Astrocyte of the spinal cord (primary cell): ENCODE measurements at places on chromosomes 11 and 22.

- no peak for DNase-seq
These were observed 11.5 kb upstream of the ANO1 start for GRCh38 chr11:70066628-70067027.

DNA sequence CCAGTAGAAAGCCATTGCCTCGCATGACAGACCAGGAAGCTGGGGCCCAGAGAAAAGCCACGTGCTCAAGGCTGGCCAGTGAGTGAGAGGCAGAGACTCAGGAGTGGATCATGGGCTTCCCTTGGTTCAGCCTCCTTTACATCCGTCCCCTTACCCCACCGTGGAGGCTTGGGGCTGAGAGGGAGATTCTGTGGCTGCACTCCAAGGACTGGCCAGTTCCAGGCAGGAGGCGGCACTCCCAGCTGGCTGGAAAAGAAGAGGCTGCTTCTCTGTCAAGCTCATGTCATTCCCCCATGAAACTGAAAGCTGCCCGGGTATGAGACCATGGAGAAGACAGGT, 6.6 kb upstream of the ASCL2 start:
- no peak for DNase-seq

- DNase-seq = no peak
These were observed 21.9 kb downstream of the IGSF9B start for GRCh38 chr11:133934599-133935550.

DNA sequence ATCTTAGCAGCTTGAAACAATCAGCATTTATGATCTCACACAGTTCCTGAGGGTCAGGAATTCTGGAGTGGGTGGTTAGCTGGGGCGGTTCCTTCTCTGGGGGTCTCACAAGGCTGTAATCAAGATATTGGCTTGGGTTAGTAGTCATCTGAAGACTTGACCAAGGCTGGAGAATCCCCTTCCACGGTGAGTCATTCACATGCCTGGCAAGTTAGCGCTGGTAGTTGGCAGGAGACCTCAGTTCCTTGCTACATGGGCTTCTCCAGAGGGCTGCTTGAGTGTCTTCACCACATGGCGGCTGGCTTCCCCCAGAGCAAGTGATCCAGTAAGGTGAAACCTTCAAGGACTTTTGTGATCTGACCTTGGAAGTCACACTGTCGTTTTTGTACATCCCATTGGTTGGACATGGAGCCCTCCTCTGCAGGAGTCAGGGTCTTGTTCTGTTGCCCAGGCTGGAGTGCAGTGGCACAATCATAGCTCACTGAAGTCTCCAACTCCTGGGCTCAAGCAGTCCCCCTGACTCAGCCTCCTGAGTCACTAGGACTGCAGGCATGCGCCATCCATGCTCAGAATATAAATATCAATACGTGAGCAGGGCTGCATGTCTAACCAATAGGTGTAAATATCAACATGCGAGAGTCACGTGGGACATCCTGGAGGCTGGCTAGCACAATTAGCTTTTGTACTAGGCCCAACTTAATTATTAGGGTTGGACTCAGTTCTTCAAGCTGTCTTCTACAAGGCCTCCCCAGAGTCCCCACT, 7.2 kb upstream of the NIPSNAP1 start:
- peak; percentile 80 for DNase-seq

DNA sequence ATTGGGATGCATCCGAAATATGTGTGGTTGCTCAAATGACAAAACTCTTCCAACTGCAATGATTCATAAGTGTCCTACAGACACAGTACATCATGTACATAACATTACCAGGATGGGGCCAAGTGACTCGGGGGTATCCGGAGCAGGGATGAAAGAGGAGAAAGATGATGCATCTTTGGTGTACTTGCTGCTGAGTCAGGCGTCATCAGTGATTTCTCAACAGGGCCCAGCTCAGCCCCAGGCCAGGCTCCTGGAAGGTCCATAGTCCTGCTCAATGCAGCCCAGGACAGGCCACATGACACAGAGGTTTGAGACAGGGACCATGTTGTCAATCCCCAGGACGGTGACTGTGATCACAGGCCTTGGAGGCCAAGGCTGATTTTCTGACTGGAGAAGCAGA, 59.3 kb downstream of the GGTLC2 start:
- DNase-seq = peak; percentile 65

GRCh38 chr11:88521799-88522201, 184.3 kb upstream of the CTSC start:
- peak; percentile 34 for DNase-seq

GRCh38 chr11:79017811-79018210, 423.0 kb downstream of the TENM4 start:
- DNase-seq = peak; percentile 16

DNA sequence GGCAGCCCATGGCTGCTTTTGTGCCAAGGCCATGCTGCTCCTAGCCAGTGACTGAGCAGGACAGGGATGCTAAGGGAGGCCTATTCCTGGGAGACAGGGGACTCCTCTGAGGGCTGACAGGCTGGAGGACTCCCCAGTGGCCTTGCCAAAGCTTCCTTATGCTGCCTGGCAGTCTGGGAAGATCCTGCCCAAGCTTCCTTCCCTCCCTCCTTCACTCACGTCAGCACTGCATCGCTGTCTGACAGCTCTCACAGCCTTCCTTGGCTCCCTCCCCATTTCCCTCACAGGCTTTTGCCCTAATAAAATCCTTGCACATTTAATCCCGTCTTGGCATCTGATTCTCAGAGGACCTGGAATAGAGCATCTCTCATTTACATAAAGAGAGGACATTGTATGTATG, 26.5 kb downstream of the HTR3A start:
- no peak for DNase-seq

DNA sequence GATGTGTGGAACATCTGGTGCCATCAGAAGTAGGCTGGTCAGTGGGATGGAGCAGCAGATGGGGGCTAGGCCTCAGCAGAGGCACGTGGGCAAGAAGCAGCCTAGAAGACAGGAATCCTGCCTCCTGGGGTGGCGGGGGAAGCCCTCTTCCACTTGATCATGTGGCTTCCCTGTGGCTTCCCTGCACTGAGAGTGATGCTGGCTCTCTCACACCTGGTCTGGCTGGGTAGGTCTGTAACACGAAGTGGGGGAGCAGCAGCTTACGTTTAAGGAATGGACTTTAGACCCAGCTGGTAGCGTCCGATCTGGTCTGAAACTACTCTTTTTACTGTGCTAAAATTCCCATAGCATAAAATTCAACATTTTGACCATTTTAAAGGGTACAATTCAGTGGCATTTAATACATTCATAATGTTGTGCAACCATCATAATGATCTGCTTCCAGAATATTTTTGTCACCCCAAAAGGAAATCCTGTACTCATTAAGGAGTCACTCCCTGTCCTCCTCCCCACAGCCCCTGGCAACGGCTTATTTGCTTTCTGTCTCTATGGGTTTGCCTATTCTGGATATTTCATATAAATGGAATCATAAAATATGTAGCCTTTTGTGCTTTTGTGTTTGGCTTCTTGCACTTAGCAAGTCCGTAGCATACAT, 21.7 kb downstream of the PTPN5 start:
- no peak for DNase-seq

- DNase-seq = peak; percentile 44
These were observed 37.8 kb downstream of the ARRB1 start for GRCh38 chr11:75313513-75314272.

GRCh38 chr11:102664001-102664752, 39.0 kb upstream of the MMP20 start:
- DNase-seq = no peak

- no peak for DNase-seq
These were observed 39.6 kb upstream of the CHRM4 start for GRCh38 chr11:46431211-46431610.

DNA sequence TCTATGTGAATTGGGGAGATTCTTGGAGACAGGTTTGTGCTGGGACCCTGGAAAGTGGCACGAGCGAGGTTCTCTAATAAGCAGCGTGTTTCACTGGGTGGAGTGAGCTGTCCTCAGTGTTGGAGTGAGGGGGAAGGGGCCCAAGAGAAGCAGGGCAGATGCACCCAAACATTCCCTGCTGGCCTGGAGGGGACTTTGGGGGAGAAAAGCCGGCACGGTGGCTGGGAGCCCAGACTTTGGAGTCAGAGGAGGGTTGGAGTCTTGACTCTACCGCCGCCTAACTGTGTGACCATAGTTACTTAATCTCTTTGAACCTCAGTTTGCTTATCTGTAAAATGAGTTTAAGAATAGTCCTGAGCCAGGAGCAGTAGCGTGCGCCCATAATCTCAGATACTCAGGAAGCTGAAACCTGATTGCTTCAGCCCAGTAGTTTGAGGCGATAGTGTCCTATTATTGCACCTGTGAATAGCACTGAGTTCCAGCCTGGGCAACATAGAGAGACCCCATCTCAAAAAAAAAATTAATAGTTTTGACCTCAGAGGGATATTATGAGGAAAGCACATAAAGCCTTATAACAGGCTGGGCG, 614 bp downstream of the NR1H3 start:
- no peak for DNase-seq

DNA sequence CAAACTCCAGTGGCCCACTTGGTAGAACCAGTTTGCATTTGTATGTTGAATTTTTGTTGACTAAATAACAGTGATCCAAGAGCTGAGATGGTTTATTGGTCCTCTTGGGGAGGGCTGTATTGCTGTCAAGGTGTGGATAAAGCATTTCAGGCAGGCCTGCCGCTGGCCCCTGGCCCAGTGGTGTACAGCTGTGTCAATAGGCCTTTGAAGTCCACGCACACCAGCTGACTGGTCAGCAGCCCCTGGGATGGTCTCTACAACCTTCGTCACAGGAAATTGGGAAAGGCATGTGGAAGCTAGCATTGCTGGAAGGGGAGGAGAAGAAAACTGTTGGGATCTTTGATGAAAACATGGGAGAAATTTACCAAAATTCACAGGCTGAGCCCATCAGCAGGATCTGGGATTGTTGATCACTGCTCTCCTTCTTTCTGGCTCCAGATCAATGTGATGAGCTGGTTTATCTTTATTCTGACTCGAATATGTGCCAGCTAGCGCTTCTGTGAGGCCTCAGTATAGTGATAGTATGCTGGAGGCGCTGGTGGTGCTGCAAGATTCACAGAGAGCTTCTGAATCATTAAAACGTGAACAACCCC, 12.5 kb upstream of the E2F8 start:
- no peak for DNase-seq

DNA sequence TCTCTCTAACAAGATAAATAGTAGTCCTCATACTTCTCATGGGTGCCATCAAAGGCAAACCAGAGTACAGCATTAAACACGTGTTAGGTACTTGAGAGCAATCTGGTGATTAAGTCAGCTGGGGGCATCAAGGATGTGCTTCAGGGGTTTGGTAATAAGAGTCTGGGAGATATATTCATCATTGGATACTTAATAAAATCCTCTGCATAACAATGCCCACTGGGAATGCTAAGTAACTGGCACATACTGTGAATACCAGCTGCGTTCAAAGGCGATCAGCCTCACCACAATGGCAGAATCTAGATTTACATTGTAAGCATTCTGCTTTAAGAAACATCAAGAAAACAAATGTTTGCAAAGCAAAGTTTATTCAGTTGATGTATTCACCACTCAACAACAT, 268.6 kb upstream of the PITPNB start:
- DNase-seq = no peak

- DNase-seq = no peak
These were observed 30.4 kb downstream of the RTN4R start for GRCh38 chr22:20237480-20238440.

DNA sequence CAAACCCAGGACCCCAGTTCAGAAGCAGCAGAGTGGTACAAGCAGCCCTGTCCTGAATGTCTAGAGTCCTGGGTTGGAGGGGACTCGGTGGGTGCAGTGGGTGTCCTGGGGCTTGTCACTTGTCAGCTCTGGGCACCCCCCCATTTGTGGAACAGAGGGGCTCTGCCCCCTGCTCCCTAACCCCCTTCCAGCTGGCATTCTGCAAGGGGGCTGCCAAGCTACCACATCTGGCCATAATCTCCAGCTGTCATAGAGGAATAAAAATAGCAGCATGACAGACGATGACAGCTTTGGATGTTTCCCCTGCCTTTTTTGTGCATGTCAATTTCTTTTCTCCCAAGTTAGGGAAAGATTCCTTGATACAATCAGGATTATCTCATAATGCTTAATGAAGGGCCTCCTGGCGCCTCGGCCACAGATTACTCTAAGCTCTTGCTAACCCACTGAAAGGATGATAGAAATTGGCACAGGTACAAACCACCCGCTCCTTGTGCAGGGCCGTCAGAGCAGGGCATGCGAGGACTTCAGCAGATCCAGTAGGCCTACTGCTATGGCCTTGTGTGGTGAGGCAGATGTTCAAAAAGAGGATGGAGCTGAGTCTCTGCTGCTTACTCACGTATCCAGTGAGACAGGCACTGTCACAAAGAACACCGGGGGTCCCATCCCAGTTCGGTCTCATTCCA, 83.0 kb downstream of the ISX start:
- no peak for DNase-seq

DNA sequence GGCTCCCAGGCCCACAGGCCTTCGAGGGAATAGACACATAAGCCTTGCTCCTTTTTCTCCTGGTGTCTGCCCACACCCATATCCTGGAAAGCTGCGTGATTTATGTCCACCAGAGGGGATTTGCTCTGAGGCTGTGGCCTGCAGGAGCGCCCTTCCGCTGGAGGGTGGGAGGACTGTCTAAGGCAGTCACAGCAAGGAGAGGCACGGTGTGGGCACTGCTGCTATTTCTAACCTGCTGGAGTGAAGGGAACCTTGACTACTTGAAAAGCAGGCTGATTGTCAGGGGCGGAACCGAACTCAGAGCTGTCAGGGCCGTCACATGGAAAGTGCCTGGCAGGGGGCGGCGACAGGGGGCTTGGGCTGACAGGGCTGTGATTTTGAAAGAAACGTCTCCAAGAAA, 3.7 kb downstream of the UPB1 start:
- DNase-seq = no peak

- DNase-seq = no peak
These were observed 25.8 kb downstream of the THAP12 start for GRCh38 chr11:76355172-76355571.

DNA sequence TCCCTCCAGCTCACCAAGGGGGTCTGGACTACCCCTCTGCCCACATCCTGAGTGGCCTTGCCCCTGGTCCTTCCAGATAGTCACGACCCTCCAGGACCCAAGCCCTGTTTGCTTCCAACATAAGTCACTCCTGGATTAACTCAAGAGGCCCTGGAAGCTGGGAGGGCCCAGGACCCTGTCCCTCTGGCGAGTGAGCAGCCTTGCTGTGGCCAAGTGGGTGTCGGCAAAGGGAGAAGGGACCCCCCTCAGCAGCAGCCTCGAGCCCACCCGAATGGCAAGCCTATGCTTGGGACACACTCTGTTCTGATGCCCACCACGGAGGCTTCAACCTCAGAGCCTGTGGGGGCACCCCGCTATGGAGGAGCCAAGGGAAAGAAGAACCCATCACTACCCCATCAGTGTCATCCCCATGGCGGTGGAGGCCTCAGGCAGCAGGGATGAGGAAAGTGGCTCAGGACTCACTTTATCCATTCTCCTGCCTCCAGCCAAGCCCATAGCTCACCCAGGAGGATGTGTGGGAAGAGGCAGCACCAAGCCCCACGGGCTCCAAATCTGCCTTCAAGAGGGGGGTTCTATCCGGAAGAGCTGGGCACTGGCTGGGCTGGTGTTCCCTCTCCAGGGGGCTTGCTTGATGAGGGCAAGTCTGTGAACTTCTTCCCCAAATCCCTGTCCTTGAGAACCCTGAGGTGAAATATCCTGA, 12.5 kb downstream of the SLC22A12 start:
- no peak for DNase-seq

GRCh38 chr11:121059605-121060004, 35.7 kb downstream of the TBCEL start:
- DNase-seq = no peak
